ENCODE measurements at places on chromosomes 2 and 18.

DNA sequence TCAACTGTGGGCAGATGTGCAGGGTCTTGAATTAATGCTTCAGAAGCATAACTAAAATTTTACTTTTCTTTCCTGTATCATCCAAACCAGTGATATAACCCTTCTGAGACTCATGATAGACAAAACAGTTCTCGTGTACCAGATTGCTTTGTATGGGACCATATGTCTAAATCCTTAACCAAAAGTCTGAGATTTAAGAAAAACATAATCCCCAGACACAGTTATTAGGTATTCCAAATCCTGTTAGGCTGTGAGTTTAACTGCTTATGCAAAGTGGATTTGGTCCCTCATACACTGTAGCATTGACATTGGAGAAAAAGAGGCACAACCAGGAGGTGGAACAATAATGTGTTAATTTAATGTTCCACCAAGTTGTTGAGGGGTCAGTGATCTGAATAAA, 235.0 kb downstream of the PMAIP1 start:
- no peak for DNase-seq

GRCh38 chr2:158115202-158115767, 13.6 kb downstream of the UPP2 start:
- no peak for DNase-seq

DNA sequence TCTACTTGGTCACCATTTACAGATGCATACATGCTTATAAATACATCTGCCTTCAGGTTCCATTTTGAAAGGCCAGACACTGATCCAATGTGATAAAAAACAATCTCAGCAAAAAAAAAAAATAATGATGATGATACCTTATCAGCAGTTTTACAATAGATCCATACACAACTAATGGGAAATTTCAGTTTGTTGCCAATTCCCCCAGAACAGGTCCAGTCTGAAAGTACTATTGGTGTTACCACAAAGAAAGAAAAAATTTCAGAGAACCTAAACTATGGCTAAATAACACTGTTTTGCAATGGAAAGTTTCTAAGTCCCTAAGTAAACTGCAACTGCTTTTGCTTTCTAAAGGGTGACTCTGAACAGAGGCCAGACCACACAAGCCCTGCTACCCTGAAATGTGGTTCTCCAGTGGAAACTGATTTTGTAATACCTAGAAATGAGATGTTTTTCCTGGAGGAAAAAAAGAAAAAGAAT, 54.1 kb downstream of the LPIN2 start:
- no peak for DNase-seq

- DNase-seq = no peak
These were observed 264.9 kb upstream of the EPAS1 start for GRCh38 chr2:46032161-46032813.
